Aortic smooth muscle cell (primary cell): ENCODE measurements at places on chromosomes 11 and 22. TPM values are rescaled to one million over a fixed set of nuclear protein-coding genes. Genes with fewer than 3 reads are reported as not detected.

Gene KCNJ5
- total RNA-seq, result under 0.01 and 0.06 TPM in 2 replicates

Gene SMIM35
- total RNA-seq, result not detected in 2 replicates

Gene OR5L2
- not detected in 2 replicates for total RNA-seq

Gene SLC25A45
- 2.1 and 2.2 TPM in 2 replicates for total RNA-seq

Gene ANO9
- total RNA-seq, result not detected in 2 replicates

Gene TRIM6
- 2.9 and 3.9 TPM in 2 replicates for total RNA-seq

Gene OR5AP2
- total RNA-seq, result not detected in 2 replicates

Gene CARD16
- total RNA-seq, result 15.3 and 17.0 TPM in 2 replicates

Gene GTSE1
- 3.3 and 5.4 TPM in 2 replicates for total RNA-seq

Gene OR4S1
- not detected in 2 replicates for total RNA-seq

Gene CHCHD10
- 3.2 and 5.5 TPM in 2 replicates for total RNA-seq

Gene EPS8L2
- total RNA-seq, result 29.9 and 31.0 TPM in 2 replicates

Gene GGTLC3
- total RNA-seq, result not detected in 2 replicates

Gene BCL2L13
- 56.5 and 58.9 TPM in 2 replicates for total RNA-seq

Gene GANAB
- total RNA-seq, result 243 and 244 TPM in 2 replicates

Gene ABCC8
- not detected in 2 replicates for total RNA-seq

Gene C11orf71
- total RNA-seq, result 3.0 and 3.4 TPM in 2 replicates

Gene CCDC83
- total RNA-seq, result not detected in 2 replicates

Gene NCAM1
- 0.13 and 0.50 TPM in 2 replicates for total RNA-seq

Gene MIAT
- 0.53 and 0.75 TPM in 2 replicates for total RNA-seq

Gene RAG1
- total RNA-seq, result 0.53 and 0.75 TPM in 2 replicates

Gene WNT11
- 0.26 and 0.68 TPM in 2 replicates for total RNA-seq

Gene FREY1
- 0.44 and 0.79 TPM in 2 replicates for total RNA-seq

Gene TRIM49
- not detected in 2 replicates for total RNA-seq

Gene SUSD2
- 17.5 and 18.1 TPM in 2 replicates for total RNA-seq

Gene C11orf91
- 0.19 and 0.40 TPM in 2 replicates for total RNA-seq

Gene ZNF70
- 3.3 and 4.5 TPM in 2 replicates for total RNA-seq

Gene TCP11L1
- 19.7 and 20.9 TPM in 2 replicates for total RNA-seq
